ENCODE measurements at places on chromosomes 13 and 19.
A peak's percentile ranks its signal among the peaks of the same experiment; 100 is the strongest.

DNA sequence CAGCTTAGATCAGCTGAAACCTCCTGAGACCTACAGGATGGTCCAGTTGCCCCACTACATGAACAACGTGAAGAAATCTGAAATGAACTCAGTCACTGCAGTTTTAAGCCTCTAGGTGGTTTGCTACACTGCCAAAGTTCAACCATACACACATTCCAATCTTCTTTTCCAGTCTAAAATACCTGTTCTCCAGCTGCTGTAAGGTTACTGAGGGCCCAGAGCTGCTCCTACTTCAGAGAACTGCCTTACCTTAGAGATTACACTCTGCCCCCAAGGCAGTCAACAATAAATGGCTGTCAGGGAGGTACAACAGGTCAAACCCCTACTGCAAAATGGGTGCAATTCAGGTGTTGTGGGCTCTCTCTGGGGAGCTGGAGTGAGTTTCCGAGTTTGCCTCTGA is 154.1 kb upstream of the MIR17HG start:
- no peak for DNase-seq

DNA sequence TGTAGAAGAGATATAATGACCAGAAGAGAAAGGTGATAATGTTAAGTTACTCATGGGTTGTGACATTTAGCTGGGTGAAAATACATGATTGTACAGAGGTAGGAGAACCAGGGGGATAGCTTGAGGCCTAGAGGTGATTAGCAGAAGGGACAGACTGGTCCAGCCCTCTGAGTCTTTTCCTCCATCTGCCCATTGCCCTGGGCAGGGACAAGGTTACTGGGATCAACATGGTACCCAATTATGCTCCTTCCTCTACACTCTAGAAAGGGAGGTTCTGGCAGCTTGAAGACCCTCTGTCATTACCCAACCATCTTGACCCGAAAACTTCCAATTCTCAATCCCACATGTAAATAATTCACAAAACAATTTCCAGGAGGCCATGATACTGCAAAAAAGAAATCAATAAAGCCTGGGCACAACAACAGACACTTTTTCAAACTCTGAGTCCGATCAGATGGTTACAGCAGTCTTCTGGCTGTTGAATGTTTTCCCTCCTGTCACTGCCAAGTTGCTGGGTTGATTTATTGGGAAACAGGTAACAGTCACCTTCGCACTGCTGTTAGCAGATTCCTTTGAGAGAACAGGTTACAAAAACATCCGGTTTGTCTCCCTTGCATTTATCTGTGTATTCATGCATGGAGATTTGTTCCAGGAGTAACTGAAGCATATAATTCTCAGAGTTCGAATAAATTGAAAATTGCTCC is 239.1 kb upstream of the HTR2A start:
- no peak for DNase-seq

- no peak for DNase-seq
Measured at GRCh38 chr13:48842316-48842715, 133.4 kb upstream of the FNDC3A start.

DNA sequence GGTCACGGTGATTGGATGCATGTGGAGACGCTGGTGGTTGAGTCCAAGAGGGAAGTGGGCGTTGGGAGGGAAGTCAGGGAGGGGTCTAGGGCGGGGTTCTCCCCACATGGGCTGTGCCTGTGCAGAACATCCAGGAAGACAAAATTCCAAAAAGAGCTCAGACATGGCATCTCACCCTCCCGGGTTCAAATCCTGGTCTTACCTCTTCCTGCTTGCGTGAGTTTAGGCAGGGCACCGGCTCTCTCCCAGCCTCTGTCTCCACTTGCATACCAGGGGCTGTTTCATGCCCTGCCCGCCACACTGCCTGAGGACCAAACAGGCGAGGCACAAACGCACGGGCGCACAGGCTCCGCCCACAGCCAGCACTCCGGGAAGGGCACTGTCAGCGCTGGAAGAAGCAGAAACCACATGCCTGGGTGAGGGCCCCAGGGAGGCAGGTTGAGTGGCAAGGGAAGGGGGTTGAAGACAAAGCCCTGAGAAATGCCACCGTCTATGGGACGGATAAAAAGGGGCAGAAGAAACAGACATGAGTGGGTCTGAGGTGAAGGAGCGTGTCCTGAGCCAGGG is 123.6 kb upstream of the SOX1 start:
- peak; percentile 37 for DNase-seq
